ENCODE measurements at places on chromosomes 16 and 17.

GRCh38 chr16:5187402-5187952 is 89.9 kb upstream of the EEF2KMT start:
- DNase-seq = no peak

GRCh38 chr17:27531469-27531961 is 75.3 kb downstream of the KSR1 start:
- DNase-seq = no peak

- DNase-seq = no peak
Observed at GRCh38 chr16:7438601-7439000, 106.0 kb downstream of the RBFOX1 start.

GRCh38 chr16:76182041-76182635 is 95.1 kb upstream of the CNTNAP4 start:
- no peak for DNase-seq

GRCh38 chr16:84594725-84595038 is 23.2 kb downstream of the COTL1 start:
- no peak for DNase-seq

DNA sequence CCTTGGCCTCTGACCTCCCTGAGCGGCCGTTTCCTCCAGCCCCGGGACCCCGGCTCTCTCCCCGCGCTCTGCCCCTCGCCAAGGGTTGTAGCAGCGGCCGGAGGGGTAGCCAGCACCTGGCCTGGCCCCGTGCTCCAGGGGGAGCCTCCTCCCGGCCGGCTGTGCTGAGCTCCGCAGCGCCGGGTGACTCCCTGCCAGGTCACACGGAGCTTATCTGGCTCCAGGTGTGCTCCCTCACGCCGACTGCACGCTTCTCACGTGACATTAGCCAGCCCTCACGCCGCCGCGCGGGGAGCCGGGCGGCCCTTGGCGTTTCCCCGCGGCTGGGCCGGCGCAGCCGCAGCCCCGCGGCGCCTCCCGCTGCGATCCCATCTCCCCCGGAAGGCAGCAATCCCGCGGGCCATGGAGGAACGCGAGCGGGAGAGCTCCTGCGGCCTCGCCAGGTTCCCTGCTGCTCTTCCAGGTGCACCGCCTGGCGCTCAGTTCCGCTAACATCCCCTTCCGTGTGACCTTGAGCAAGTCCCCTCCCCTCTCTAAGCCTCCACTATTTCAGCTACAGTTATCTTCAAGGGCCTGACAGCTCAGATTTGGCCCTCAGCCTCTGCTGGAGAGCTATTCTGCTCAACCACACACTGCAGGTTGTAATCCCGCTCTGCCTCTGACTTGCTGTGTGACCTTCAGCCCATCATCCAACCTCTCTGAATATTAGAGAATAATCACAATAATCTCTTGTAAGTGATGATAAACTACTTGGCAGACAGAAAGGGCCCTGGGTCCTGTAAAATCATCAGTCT is 3.4 kb downstream of the MYO18A start:
- DNase-seq = peak; percentile 45

- no peak for DNase-seq
Observed at GRCh38 chr16:19968891-19969683, 84.4 kb upstream of the GPRC5B start.

GRCh38 chr17:74659889-74660288 is 36.4 kb upstream of the CD300E start:
- DNase-seq = no peak

- DNase-seq = no peak
Observed at GRCh38 chr17:79785900-79786810, 8.2 kb downstream of the CBX2 start.

- DNase-seq = no peak
Observed at GRCh38 chr17:16450028-16450427, 34.7 kb downstream of the TRPV2 start.

DNA sequence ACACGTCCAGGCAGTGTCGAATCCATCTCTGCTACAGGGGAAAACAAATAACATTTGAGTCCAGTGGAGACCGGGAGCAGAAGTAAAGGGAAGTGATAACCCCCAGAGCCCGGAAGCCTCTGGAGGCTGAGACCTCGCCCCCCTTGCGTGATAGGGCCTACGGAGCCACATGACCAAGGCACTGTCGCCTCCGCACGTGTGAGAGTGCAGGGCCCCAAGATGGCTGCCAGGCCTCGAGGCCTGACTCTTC is 7.2 kb upstream of the CD68 start:
- no peak for DNase-seq

DNA sequence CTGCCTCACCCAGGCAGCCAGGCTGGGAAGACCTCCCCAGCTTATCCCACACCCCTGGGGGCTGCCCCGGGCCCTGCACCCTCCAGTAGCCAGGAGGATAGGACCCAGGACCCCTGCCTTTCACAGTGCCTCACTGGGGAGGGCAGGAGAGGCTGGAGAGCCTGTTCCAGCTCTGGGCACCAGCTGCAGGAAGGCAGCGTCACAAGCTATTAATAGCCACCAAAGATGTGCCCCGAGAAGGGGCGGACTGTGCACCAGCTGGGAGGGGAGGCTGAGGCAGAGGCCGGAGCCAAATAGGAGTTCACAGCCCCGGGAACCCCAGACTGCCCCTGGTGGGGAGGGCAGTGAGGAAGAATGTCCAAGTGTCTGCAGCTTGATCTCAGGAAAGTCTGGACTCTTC is 8.8 kb downstream of the SBK1 start:
- no peak for DNase-seq

- no peak for DNase-seq
Observed at GRCh38 chr16:66587881-66588600, 8.8 kb downstream of the CMTM2 start.

GRCh38 chr17:14331982-14332298 is 31.1 kb downstream of the HS3ST3B1 start:
- no peak for DNase-seq

- no peak for DNase-seq
Observed at GRCh38 chr17:76930107-76930506, 61.9 kb downstream of the MGAT5B start.

GRCh38 chr17:74754832-74755231 is 6.4 kb downstream of the NHERF1 start:
- DNase-seq = no peak

- DNase-seq = no peak
Observed at GRCh38 chr16:4393240-4393600, 21.6 kb downstream of the VASN start.

- DNase-seq = no peak
Observed at GRCh38 chr17:81489998-81490992, 22.3 kb downstream of the ACTG1 start.

DNA sequence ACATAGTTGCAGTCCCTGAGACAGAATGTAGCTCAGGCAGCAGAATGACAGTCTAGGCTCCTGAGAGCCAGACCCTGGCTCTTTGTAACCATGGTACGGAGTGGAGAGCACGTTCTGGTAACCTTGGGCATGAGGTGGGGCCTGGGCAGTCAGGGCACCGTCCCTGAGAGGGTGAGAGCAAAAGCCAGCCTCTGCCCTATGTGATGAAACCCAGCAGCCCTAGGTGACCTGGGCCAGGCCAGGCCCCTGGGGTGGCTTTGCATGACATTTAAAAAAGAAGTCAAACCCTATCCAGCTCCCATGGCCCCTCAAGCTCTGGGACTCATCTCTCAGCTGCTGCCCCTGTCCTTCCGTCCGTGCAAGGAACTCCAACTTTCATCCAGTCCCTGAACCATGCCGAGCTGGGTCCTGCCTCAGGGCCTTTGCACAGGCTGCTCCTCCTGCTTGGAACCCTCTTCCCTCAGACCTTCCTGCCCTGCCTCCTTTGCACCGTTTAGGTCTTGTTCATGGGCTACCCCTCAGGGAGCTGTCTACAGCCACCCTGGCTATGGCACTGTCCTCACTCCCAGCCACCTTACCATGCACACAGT is 188.6 kb downstream of the NTN1 start:
- DNase-seq = no peak

DNA sequence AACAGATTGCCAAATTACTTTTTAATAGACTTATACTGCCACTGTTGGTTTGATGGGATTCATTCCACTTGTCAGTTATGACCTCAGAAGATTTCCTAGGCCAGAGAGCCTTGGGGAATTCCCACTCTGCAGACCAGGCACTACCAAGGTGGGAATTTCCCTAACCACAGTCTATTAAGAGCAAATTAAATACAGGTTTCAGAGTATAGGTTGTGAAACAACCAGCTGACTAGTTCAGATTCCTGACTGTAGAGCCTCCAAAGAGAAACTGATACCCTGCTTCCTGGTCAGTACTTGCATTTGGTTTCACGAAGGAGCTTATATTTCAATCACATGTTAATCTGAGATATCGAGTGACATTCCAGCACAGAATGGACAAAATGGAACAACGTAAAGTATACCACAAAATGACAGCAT is 186.5 kb downstream of the STX8 start:
- DNase-seq = no peak

GRCh38 chr16:81558077-81558443 is 113.5 kb downstream of the CMIP start:
- no peak for DNase-seq

- no peak for DNase-seq
Observed at GRCh38 chr17:66966704-66967418, 2.4 kb downstream of the CACNG4 start.

- peak; percentile 80 for DNase-seq
Observed at GRCh38 chr17:82030470-82031302, 792 bp upstream of the RAC3 start.

- no peak for DNase-seq
Observed at GRCh38 chr17:73532421-73532901, 111.8 kb downstream of the SDK2 start.

Measured in activated T-cell treated with anti-CD3 and anti-CD28 coated beads for 48 hours (primary cell).